Thymus (tissue), 14 donors: ENCODE measurements at places on chromosomes 3 and 15. TPM values are rescaled to one million over a fixed set of nuclear protein-coding genes. Genes with fewer than 3 reads are reported as not detected.

DNA sequence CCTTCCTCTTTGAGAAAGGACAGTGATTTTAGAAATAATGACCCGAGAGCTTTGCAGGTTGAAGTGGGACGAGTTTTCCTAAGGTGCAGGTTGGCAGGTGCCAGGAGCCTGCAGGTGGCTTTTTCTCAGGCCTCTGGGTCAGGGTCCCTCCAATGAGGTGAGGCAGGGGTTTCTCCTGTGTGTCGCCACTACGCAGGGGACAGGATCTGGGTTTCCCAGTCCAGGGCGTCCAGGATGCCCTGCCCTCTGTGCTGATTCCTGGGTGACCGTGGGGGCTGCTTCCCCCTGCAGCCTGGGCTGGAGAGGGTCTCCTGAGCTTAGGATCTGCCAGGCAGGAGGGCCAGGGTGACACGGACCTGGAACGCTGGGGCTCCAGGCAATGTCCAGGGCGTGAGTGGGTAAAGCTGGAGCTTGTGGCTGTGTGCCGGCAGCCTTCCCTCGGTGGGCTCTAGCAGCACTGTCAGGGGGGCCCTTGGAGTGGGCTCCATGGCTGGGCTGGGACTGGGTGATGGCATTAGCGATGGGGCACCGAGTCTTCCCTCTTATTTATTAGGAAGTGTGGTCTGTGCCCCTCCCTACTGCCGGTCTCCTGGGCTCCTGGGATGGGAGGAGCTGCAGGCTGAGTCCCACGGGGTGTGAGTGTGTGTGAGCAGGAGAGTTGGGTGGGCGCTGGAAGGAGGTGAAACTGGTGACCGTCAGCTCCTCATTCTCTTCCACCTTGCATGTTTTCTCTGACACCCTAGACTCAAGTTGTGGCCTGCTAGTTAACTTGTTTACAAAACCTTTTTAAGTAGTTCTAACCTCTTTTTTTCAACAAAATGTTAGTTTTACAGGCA, 1.8 kb downstream of the APBA2 start:
- DNase-seq: no peak

GRCh38 chr3:150469031-150469930, 61.2 kb downstream of the TSC22D2 start:
- peak; percentile 2 for DNase-seq

GRCh38 chr15:51869060-51869421, 39.6 kb downstream of the TMOD3 start:
- no peak for DNase-seq

- no peak for DNase-seq
These were observed 83.0 kb downstream of the CNTN3 start for GRCh38 chr3:74531491-74531890.

Gene MB21D2
- 1.5 TPM for total RNA-seq

Gene FOXL2
- not detected for total RNA-seq

- DNase-seq: no peak
These were observed 1.9 kb downstream of the SLC51A start for GRCh38 chr3:196218155-196218712.

DNA sequence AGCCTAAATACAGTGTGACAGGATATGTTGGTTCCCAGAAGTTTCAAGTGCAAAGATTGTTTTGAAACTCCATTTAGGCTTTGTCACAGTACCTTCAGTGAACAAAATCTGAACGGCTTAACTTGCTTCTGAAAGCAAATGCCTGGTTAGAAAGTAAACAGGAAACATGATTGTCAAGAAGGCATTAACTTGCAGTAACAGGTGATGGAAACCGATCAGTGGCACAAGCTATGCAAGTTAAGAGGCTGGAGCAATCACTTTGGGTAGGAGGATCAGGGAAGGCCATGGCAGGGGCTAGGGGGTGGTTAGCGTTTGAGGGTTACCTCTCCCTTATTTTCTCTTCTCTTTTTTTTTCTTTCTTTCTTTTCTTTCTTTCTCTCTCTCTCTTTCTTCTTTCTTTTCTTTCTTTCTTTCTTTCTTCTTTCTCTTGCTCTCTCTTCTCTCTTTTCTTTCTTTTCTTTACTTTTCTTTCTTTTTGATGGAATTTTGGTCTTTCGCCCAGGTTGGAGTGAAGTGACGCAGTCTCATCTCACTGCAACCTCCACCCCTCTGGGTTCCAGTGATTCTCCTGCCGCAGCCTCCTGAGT, 2.4 kb downstream of the HYKK start:
- DNase-seq: no peak

DNA sequence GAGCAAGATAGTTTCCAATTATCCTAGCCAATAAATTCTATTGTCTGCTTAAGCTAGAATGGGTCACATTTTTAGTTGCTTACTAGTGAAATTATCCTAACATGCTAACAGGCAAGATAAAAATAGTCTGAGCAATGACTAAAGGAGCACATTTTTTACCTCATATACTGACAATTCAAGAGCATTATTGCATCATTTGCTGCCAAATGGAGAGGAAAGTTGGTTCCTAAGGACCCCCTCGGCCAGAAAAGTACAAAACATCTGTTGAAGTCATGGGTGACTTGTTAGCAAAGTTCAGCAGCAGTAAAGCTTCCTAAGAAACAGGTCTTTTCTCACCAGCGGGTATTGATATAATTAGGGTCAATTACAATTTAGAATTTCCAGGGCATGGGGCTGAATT, 1001.0 kb downstream of the FHIT start:
- no peak for DNase-seq

GRCh38 chr15:98610991-98611390, 37.3 kb upstream of the IGF1R start:
- DNase-seq: no peak

Gene TRH
- 0.52 TPM for total RNA-seq

DNA sequence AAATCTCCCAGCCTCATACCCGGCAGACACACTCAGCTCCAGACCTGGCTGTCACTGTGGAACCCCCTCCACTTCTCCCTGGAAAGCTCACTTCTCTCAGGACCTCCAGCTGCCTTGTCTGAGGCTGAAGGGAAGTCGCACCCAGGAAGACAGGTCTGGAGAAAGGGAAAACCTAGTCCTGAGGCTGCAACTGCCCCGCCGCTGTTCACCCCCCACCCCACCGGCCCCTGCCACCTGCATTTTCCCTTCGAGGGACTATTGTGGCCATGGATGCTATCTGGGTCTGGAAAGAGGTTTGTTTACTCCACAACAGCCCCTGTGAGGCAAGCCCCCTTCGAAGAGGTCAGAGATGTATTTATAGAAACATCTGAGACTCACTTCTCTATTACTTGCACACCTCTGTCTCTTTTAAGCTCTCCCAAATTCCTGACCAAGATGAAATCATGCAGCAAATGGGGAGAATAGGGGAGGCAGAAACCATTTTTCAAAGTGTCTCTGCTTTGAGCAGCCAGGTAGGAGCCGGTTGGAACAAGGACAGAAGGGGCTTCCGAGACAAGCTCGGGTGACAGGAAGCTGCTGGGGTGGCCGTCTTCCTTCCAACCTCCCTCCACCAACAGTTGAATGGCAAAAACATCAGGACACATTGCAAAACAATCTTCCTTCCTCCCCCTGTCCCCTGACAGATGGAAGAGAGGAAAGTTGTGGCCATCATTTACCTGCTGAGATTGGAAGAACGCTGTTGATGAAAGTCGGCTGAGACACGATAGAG, 518 bp downstream of the COLQ start:
- no peak for DNase-seq

DNA sequence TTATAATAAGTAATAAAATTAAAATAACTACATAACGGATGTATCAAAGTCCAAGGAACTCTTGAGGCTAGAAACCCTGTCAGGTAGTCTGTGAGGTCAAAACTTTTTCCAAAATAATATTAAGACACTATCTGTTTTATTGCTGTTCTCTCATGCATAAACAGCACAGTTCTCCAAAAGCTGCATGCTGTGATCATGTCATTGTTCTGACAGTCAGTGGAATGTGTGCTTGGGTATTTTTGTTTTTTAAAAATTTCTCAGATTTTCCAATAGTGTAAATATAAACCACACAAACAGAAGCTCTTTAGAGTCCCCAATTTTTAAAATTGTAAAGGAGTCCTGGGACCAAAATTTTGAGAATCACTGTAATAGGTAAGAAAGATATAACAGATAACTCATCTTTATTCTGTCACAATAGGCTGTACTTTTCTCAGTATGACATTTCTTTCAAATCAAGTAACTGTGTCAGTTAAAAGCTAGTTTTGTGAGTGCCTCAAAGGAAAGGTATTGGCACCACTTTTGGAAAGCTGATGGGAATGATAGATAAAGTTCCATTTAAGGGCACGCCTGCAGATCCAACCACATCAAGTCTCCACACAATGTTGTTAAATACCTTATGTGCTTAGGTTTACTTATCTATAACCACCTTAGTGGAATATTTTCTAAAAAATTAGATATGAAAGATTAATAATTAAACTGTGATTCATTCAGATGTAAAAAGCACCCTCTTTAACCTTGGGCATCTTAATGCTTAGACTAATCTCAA, 49.3 kb downstream of the CEP152 start:
- no peak for DNase-seq

Gene DZIP1L
- 1.1 TPM for total RNA-seq

DNA sequence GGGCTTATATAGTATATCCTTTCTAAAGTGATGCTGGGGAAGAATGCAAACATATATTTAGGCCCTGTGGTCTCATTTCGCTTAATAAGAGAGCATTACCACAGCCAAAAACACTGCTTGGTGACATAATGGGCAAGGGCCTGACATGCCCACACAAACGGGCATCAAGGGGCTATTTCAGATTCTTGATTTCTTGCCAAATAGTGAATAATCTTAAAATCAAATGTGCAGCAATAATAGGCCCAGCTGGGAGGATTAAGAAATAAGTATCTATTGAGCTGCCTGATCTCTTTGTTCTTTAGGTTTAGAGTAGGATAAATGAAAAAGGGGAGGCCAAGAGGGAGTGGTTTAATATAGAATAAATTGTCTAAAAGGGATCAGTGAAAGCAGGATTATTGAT, 241.0 kb upstream of the GBE1 start:
- DNase-seq: no peak

DNA sequence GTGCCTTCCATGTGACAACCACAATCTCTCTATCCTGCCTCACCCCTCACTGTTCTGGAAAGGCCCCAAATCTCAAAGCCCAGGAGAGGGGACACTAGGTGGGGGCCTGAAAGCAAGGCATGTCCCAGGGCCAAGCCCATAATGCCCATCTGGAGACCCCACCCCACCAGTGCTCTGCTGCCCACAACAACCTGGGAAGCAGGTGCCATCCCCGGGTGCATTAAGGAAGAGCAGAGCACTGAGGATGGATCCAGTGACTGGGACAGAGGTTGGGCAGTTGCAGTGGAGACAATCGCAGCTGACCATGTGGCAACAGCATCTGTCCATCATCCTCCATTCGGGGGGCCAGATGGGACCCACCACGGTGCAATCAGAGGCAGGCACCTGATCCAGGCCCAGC, 106.2 kb upstream of the PRR20G start:
- no peak for DNase-seq

DNA sequence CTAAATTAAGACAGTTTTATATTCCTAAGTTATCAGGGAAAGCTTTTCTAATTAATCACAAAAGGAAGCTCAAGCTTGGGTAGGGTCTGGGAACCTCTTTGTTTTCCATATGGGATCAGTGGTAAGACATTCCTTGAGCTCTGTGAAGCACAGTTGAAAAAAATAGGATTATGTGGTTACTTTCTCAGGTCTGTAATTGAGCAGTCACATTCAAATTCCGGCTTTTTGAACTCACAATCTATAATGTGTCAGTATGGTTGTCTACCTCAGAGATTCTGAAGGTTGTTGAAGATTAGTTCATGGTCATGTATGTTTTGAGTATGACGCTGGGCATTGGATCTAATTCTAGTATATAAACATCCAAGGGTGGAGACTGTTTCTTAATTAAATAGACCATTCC, 364.5 kb downstream of the LPP start:
- no peak for DNase-seq

- no peak for DNase-seq
These were observed 6.2 kb upstream of the TMF1 start for GRCh38 chr3:69058180-69058946.

Gene POLR2H
- 76.0 TPM for total RNA-seq

- DNase-seq: no peak
These were observed 890.9 kb upstream of the CFAP20DC start for GRCh38 chr3:59940718-59941117.

DNA sequence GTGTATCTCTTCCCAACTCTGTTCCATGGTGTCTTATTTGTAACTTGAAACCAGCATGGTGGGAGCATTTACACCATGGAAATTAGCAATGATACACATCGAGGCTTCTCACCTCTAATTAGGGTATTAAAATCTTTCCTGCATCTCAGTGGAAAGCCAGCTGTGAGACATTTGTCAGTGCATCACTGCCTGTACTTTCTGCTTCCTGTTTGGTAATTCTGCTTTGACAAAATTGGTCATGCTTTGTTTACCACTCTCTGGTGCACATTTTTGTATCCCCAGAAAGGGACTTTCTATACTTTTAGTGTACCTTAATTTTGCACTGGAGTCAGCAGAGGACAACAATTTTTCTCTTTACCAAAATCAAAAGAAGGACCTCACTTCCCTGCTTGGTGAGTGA, 402.1 kb downstream of the PDCD6IP start:
- DNase-seq: no peak

Gene CASR
- total RNA-seq: 0.09 TPM

DNA sequence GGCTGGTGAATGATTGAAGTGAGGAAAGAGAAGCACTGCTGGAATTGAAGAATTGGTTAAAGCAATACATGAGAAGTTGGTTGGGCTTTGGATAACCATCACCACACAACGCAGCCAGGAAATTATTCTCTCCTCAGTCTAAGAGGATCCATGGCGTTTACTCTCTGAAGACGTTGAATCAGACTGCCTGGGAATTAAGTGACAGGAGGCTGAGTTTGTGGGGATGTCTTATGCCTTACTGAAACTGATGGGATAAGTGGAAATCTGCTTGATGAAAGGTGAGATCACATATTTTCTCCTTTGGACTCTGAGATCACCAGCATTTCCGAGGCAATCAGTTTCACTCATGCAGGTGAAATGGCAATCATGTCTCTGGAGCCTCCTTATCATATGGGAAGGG, 456.1 kb upstream of the GBE1 start:
- DNase-seq: no peak
